ENCODE measurements at places on chromosomes 5 and 9. TPM values are rescaled to one million over a fixed set of nuclear protein-coding genes. Genes with fewer than 3 reads are reported as not detected.

The OR1L6 gene
- not detected for total RNA-seq

The IL3 gene
- total RNA-seq, result not detected

The NOXA1 gene
- total RNA-seq, result 1.0 TPM

The FBP2 gene
- total RNA-seq, result not detected

The ZNF883 gene
- 0.74 TPM for total RNA-seq

The EPB41L4B gene
- total RNA-seq, result 9.5 TPM

The SOWAHA gene
- 0.14 TPM for total RNA-seq

The PFN3 gene
- not detected for total RNA-seq

The CYSRT1 gene
- 3.5 TPM for total RNA-seq

The ADAM19 gene
- total RNA-seq, result 17.6 TPM

The ACOT12 gene
- total RNA-seq, result not detected

The KIF4B gene
- total RNA-seq, result not detected

The RAB24 gene
- 25.4 TPM for total RNA-seq

The IFNA13 gene
- not detected for total RNA-seq

The PAPPA gene
- total RNA-seq, result 34.1 TPM

The KCNV2 gene
- total RNA-seq, result not detected

The GDNF gene
- total RNA-seq, result 0.06 TPM

The RNF180 gene
- 0.31 TPM for total RNA-seq

The FOXE1 gene
- total RNA-seq, result 4.2 TPM

The LHX2 gene
- 4.7 TPM for total RNA-seq

The HRH2 gene
- total RNA-seq, result 0.71 TPM

The AFAP1L1 gene
- 6.3 TPM for total RNA-seq

The TLX3 gene
- total RNA-seq, result not detected

The PCA3 gene
- not detected for total RNA-seq

The PCDHB3 gene
- total RNA-seq, result 0.02 TPM

The IDNK gene
- 6.5 TPM for total RNA-seq

The FOXD4L5 gene
- total RNA-seq, result not detected

The CXCL14 gene
- total RNA-seq, result 0.17 TPM

The PIP5KL1 gene
- total RNA-seq, result 1.5 TPM

The AMBP gene
- total RNA-seq, result 9.8 TPM

The GOLM1 gene
- 108 TPM for total RNA-seq

The GBGT1 gene
- total RNA-seq, result 2.8 TPM

The ENG gene
- 0.17 TPM for total RNA-seq

The BTNL3 gene
- not detected for total RNA-seq

The SNCAIP gene
- total RNA-seq, result 0.05 TPM

The STKLD1 gene
- 1.4 TPM for total RNA-seq

The IFNA21 gene
- total RNA-seq, result not detected

The OR1J4 gene
- total RNA-seq, result not detected

The SOHLH1 gene
- total RNA-seq, result 0.09 TPM

The PDE8B gene
- total RNA-seq, result 0.82 TPM

The ADCY2 gene
- total RNA-seq, result not detected

The PPP2R2B gene
- total RNA-seq, result 0.15 TPM

The PCDHGB1 gene
- 2.1 TPM for total RNA-seq

Data from A549 treated with CpdA at 1 μM for 4 hours (cell line).